ENCODE measurements at places on chromosomes 6 and 20.

GRCh38 chr6:65505736-65506135, 201.3 kb downstream of the EYS start:
- no peak for DNase-seq

GRCh38 chr6:146857980-146858347, 259.2 kb downstream of the ADGB start:
- DNase-seq = peak; percentile 34

DNA sequence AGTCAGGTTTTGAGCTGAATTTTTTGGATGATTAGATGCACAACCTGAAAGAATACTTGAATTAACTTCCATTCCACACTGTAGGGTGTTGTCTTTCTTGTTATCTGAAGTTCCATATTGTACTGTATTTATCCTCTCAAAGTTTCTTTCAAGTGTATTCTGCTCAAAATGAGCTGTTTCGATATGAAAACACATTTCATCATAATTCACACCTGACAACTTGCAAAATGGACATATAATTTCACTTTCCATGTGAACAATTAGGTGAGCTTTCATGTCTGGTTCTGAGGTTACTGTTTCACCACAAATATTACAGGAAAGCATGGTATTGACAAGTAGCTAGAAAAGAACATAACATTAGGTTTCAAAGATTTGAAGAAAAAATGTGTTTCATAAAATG, 1.7 kb downstream of the ZUP1 start:
- DNase-seq = no peak

DNA sequence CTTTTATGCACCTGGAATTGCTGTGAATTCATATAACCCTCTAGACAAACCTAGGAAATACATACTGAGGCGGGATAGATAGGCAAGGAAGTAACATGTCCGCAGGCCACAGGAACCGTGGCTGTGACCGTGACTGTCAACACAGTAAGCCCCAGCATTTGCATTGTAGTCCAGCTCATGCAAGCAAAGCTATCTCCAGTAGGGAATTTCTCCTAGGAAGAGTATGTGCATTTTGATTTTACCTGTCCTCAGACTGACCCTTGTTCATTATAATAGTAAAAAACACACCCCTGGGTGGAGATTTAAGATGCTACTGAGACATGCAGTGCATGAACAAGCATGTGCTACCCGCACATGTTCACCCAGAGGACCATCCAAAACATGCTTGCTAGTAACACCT, 30.5 kb upstream of the RIMS4 start:
- no peak for DNase-seq

GRCh38 chr20:3659492-3660261, 3.5 kb downstream of the GFRA4 start:
- DNase-seq = no peak

- DNase-seq = no peak
These were observed 100.9 kb upstream of the FOXP4 start for GRCh38 chr6:41445261-41445660.

DNA sequence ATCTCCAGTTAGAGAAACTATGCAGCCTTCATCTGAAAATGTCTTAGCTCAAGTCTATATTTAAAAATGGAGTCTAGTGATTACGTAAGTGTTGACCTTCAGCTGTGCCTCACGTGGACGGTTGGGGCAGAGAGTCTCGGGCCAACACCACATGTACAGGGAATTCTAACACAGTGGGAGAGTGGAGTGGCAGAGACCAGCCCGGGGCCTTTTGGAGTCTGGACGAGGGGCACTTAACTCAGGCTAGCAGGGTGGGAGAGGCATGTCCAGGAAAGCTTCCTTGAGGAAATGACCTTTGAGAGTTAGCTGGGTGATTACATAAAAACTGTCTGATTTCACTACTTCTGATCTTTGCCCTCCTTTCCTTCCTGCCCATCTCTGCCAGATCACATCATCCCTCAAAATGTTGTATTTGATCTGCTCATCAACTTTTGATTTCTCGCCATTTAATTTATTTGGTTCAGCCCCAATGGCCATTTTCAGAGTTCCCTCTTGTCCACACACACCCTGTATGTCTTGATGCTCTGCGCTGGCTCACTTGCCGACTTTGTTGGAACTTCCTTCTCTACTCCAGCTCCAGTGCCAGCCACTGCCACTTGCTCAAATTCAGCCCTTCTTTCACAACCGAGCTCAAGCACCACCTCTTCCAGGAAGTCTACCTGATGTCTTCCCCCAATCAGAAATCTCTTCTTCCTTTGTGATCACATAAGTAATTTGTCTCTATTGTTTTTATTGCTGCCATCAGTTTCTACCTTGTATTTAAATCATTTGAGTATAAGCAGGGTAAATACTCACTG, 2.6 kb downstream of the ARMC2 start:
- DNase-seq = peak; percentile 48

DNA sequence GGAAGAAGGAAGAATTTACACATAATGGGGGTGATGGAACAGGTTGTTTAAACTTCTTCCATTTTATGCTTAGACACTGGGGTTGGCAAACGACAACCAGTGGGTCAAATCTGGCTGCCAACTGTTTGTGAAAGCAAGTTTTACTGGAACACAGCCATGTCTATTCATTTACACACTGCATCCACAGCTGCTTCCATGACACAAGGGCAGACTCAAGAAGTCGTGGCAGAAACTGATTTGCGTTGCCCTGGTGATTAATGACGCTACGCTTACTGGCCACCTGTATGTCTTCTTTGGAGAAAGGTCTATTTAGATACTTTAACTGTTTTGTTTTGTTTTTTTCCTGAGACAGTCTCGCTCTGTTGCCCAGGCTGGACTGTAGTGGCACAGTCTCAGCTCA, 19.0 kb downstream of the CTCFL start:
- DNase-seq = no peak

GRCh38 chr20:51411870-51412269, 130.6 kb downstream of the NFATC2 start:
- no peak for DNase-seq

DNA sequence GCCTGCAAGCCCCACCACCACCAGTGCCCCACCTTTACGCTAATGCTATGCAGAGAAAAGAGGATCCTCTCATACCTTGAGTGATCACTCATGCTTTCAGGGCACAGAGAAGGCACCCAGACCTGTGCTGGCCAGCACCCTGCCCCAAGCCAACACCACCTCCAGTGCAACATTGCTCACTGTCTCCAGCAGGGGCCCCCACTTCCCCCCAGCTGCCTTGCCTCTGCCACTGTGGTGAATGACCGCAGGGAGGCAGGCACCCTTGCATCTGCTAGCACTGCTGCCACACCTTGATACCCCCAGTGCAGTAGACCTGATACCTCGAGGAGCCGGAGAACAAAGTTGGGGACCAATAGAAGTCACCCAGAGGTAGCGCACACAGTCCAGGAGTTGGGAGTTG, 139.2 kb upstream of the PLN start:
- no peak for DNase-seq

DNA sequence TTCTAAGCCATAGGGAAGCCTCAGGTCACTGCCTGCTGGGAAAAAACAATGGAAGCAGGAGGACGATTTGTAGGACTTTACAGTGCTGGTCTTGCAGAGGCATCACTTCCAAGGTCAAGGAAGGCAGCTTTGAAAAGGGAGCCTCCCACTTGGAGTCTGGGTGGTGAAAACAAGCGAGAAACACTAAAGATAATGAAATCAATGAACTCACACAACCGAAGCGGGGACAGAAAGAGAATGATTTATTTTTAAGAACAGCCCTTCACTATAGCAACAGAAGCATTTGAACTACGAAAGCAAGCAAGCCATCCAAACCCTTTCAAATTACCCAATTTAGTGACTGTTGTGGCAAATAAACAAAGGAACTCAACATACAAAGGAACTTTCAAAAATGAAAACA, 227.5 kb downstream of the THBS2 start:
- no peak for DNase-seq

DNA sequence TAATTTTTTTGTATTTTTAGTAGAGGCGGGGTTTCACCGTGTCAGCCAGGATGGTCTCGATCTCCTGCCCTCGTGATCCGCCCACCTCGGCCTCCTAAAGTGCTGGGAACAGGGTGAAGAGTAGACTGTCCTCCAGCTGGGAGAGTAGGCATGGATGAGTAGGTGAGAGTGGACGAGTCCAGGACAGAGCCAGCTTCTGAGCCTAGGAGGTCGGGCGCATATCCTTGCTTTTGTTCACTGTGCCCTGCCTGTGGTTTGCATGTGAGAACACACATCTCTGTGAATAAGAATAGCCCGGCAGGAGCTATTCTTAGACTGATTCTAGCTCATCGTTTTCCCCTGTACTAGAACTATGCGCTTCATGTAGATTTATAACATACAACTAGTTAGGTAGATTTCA, 78.3 kb downstream of the RPP40 start:
- DNase-seq = no peak

DNA sequence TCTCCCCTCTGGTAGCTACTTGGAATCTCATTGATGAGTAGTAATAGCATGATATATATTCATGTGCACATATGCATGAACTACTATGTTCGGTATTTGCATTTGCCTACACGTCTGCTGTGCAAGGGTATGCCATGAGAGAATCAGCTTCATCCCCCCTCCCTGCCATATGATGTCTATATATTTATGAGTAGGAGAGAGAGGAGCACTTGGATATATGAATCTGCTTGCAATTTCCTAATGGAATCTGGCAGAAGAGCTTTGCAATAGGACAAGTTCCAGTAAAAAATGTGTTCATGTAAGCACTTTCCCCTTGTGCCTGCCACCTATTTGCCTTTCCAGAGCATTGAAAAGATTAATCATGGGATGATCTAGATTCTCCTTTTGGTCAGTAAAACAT, 76.2 kb upstream of the BACH2 start:
- DNase-seq = no peak

DNA sequence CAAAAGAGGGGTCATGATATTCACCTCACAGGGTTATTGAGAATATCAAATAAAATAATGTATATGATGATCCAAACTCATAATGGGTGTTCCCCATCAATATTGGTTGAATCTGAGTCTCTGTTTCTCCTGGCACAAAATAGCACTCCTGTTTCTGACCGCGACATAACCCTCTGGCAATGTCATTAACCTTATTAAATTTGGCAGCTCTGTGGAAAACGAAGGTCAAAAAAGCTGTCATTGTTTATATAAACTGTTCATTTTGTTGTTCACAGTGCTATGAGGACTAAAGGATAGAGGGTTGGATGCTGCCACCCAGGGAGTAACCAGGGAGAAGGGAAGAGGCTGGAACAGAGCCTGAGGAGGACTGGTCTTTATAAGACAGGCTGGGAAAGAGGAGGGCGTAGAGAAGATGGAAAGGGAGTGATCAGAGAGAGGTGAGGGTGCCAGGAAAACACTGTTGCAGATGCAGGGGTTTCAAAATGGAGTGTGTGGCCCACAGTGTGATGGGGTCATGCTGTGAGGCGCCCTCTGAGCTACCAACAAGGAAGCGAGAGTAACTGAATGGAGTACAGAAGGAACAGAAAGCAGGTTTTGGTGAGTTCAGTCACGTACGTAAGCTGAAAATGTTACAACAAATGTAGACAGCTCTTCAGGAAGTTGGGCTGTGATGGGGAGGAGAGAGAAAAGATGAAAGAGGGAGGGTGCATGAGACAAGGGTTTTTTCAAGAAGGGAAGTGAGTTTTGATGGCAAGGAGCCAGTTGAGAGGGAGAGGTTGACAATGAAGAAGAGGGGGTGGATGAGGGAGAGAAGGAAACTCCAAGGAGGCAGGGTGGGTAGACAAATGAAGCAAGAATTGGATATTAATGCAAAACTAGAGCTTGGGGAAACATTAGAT, 251.6 kb upstream of the TAB2 start:
- peak; percentile 48 for DNase-seq

DNA sequence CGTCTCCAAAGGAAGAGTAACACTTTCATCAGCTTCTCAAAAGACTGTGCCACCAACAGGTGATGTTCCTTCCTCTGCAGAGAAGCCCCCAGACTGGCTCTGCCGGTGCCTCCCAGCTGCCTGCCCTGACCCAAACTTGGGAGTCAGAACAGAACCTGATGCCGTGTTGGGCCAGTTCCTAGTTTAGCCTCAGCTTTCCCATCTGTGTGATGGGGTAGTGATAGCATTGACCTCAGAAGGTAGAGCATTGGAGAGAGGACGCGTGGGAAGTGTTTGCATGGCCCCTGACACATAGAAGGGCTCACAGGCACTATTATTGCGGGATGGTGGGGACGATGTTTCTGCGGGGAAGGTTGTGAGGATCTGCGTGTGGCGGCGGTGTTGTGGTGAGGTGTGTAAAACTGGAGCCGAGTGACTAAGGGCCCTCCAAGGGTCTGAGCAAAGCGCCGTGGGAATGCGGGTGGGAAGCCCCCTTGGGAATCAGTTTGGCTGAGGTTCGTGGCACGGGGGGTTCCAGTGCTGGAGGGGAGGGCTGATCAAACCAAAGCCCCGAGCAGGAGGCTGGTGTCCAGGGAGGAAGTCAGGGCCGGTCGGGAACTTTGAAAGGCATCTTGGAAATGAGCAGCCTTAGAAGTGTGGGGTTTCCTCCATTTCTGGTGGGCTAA, 1.7 kb downstream of the NTSR1 start:
- no peak for DNase-seq

- DNase-seq = no peak
These were observed 916 bp upstream of the PPP1R11 start for GRCh38 chr6:30066082-30066481.

DNA sequence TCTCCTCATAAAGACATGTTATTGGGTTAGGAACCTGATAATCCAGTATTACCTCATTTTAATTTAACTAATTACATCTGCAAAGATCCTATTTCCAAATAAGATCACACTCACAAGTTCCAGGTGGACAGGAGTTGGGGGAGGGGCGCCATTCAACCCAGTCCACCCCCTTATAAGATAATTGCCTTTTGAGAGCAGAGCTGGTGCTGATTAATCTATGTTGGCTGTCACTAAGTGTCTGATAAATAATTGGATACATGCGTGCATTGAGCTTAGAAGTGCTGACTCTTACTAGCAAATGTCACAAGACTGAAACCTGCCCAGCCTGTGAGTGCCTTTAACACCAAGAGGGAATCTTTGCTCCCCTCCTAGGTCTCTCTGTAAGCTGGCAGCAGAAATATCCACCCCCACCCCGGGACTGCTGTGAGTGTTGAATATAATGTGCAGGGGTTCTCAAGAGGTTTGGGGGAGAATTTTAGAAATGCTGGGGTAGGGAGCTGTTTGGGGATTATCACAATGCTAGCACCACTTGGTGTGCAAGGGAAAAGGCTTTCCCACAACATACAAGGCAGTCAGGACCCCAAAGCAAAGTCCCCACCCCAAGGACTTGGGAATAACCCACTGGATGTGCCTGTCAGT, 87.5 kb downstream of the ANKRD60 start:
- no peak for DNase-seq

DNA sequence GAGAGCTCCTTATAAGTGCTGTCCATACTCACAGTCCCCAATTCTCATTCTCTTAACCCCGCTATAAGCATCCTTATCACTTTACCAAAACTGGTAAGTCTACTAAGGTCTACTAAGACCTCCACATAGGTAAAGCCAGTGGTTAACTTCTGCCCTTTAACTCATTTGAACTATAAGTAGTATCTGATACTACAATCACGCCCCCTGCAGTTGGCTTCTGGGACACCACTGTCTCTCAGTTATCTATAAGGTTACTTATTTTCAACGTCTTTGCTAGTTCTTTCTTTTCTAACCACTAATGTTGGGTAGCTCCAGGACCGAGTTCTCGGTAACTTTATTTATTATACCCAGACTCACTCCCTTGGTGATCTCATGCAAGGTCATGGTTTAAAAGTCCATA, 142.6 kb downstream of the ARHGAP18 start:
- DNase-seq = peak; percentile 34

GRCh38 chr6:157173776-157174175, 149.5 kb downstream of the TMEM242 start:
- DNase-seq = no peak

- DNase-seq = no peak
These were observed 4.3 kb downstream of the SMIM26 start for GRCh38 chr20:18571578-18571977.

- no peak for DNase-seq
These were observed 148.1 kb upstream of the MYLIP start for GRCh38 chr6:15980801-15981200.

All from iris pigment epithelial cell (primary cell).